ENCODE measurements at places on chromosomes 5 and 9. TPM values are rescaled to one million over a fixed set of nuclear protein-coding genes. Genes with fewer than 3 reads are reported as not detected.

DNA sequence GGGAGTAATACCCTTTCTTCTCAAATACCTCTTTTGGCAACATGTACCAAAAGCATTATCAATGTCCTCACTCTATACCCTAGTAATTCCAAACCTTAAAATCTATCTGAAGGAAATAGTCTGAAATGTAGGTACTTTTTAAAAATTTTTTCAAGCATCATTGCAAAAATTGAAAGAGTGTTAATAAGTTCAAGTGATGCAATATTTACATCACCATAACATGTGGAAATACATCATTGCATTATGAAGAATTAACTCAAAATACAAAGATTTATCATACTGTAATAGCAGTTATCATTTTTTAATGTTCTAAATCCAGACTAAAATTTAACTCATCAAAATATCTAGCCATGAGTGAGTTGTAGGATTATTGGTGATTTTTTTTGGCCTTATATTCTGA is 123.1 kb downstream of the DENND1A start:
- DNase-seq, result no peak

GRCh38 chr5:56037531-56038010 is 42.8 kb upstream of the IL6ST start:
- no peak for DNase-seq

DNA sequence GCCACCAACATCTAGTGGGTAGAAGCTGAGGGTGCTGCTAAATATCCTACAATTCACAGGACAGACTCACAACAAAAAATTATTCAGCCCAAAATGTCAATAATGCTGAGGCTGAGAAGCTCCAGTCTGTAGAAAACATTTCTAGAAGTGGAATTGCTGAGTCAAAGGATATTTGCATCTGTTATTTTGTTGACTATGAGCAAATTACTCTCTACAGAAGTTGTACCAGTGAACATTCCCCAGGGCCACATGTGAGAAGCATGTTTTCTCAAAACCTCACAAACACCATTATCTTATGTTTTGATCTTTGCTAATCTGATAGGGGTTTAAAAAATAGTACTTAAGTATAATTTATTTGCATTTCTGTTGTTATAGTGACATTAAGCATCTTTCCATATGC is 15.4 kb downstream of the ITK start:
- DNase-seq, result no peak

DNA sequence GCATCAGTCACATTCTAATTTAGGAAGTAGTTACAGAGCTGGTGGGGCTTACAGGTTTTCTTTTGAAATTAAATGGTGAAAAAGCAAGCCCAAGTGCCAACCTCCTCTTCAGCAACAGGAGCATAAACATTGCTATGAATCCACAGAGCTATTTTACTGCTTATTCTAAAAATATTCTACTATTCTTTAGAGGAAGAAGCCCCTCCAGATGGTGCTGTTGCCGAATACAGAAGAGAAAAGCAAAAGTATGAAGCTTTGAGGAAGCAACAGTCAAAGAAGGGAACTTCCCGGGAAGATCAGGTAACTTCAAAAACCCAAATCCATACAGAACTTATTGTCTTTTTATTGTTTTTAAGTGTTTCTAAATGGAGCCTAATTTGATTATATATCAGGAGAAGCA is 202.8 kb downstream of the CWC27 start:
- DNase-seq, result no peak

- DNase-seq, result no peak
These were observed 10.8 kb upstream of the NUDT12 start for GRCh38 chr5:103573411-103573810.

GRCh38 chr9:18463991-18464390 is 10.0 kb upstream of the ADAMTSL1 start:
- DNase-seq, result no peak

DNA sequence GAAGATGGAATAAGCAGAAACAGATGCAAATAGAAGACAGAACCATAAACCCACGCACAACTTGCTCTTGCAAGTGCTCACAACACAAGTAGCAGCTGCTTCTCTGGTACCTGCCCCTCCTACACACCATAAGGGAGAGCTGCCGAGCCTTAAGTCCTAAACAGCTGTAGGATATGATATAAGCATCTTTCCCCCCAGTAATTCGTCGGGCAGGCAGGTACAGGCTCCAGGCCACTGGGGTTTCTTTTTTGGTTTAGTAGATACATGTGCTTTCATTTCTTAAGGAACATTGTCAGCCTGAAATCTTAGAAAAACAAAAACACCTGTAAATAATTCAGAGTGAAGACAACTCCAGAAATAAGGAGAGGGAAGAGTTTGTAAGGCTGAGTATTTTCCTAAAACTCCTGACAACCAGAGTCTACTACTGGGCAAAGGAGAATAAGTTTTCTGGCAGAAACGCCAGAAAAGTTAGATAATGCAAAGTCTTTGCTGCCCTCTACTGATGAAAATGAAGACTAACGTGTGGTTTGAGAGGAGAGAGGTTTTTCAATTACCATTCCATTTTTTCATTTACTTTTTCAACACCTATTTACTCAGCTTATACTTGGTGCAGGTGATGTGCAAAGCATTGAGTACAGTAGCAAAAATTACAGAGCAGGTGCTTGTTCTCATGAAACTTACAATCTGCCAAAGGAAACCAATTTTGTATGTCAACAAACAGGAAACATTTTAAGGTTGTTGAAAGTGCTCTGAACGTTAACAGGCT is 20.1 kb upstream of the TCERG1 start:
- no peak for DNase-seq

GRCh38 chr5:94407023-94407422 is 211.4 kb downstream of the KIAA0825 start:
- DNase-seq, result no peak

DNA sequence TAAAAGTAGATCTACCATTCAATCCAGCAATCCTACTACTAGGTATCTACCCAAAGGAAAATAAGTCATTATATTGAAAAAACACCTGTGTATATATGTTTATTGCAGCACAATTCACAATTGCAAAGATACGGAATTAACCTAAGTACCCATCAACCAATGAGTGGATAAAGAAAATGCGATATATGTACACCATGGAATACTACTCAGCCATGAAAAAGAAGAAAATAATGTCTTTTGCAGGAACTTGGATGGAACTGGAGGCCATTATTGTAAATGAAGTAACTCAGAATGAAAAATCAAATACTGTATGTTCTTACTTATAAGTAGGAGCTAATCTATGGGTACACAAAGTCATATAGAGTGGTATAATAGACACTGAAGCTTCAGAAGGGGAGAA is 63.4 kb upstream of the PITX1 start:
- no peak for DNase-seq

Gene SPAG8
- 1.9 TPM for total RNA-seq

Gene AHRR
- 8.8 TPM for total RNA-seq

Gene SHISAL2B
- total RNA-seq, result not detected

Gene SPZ1
- total RNA-seq, result not detected

Gene PCDHGB3
- total RNA-seq, result 1.4 TPM
